KBM-7 (cell line): ENCODE measurements at places on chromosomes 11 and 22.
A peak's percentile ranks its signal among the peaks of the same experiment; 100 is the strongest.

GRCh38 chr22:17733466-17733865 is 40.8 kb downstream of the BID start:
- DNase-seq: no peak

- DNase-seq: no peak
These were observed 20.1 kb downstream of the ST14 start for GRCh38 chr11:130179396-130180306.

DNA sequence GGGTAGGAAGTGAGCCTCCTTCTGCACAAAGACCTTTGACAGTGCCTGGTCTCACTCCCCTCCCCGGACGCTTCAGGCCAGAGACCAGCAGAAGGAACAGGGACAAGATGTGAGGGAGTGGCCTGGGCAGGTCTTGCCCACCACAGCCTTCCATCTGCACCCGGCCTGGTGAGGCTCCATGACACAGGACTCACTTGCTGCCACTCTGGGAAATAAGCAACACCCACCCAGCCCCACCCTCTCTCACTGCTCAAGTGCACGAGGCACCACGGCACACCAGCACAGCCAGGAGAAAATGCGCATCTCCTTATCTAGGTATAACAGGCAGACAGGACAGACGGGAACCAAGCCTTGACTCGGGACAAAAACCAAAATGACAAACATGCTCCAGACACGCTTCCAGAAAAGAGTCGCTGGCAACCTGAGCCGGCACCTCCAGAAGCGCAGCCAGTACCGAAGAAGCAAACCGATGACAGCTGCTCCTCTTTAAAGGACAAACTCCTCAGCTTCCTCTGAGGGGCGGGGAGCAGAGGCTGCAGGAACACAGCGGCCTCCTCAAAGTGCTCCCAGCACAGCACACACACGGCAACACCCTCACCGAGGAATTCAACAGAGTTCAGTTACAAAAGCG is 41.7 kb downstream of the BRD1 start:
- no peak for DNase-seq

DNA sequence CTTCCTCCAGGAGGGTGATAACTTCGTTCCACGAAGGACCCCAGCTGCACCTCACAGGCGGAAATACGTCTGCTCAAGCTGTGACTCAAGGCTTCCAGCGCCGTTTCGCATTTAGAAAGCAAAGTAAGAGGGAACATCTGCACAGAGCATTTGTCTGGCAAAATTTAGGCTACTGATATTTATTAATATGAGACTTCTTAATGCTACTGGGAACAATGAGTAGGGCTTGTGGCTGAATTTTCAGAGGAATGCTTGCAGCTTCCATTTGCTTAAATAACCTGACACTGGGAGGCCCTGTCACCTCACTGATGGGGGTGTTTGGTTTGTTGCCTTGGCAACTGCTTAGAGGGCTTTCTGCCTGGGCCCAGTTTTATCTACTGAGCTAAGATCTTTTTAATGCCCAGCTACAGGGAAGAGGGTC is 14.7 kb upstream of the ST14 start:
- no peak for DNase-seq

DNA sequence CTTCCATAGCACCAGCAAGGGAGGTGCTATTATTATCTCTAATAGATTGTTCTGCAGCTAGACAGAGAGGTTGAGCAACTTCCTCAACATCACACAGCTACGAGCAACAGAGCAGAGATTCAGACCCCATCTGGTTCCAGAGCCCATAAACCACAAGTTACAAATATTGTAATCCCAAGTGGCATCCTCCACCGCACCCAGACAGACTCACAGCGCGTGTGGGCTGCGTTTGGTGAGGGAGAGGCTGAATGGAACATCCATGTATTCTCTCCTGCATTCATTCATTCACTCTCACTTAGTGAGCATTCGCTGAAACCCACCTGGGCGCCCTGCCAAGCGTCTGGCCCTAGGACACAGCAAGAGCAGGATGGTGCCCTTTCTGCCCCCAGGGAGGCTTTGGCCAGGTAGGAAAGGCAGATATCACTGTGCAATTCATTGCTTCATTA is 33.5 kb downstream of the LIF start:
- DNase-seq: no peak

DNA sequence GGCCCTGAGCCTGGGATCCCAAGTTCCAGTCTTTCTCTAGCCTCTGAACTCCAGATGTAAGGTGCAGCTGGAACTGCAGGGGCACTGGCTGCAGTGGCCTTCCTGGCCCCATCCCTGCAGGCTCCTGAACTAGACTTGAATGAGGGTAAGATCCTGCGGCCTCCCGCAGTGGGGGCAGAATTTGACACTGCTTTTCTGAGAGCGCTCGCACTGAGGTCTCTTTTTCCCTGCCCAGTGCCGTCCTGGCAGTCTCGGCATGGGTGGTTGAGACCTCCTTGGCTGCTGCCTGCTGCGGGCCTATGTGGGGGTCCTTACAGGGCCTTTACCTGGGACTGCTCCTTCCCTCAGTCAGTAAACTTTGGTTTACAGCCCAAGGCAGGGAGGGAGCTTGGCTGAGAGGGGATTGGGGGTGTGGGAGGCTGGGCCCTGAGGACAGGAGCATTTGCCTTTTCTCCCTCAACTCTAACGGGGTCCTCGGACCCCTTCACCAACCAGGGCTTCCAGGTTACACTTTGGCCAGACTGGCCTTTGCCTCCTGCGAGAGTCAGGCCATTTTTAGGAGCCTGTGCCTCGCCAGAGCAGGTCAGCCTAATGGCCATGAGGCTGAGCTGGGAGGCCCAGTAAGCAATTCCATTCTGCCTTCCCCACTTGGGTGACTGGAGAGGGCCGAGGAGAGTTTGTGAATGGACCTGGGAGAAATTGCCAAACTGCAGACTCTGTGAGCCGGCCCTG is 35.4 kb downstream of the FAM83F start:
- DNase-seq: no peak

DNA sequence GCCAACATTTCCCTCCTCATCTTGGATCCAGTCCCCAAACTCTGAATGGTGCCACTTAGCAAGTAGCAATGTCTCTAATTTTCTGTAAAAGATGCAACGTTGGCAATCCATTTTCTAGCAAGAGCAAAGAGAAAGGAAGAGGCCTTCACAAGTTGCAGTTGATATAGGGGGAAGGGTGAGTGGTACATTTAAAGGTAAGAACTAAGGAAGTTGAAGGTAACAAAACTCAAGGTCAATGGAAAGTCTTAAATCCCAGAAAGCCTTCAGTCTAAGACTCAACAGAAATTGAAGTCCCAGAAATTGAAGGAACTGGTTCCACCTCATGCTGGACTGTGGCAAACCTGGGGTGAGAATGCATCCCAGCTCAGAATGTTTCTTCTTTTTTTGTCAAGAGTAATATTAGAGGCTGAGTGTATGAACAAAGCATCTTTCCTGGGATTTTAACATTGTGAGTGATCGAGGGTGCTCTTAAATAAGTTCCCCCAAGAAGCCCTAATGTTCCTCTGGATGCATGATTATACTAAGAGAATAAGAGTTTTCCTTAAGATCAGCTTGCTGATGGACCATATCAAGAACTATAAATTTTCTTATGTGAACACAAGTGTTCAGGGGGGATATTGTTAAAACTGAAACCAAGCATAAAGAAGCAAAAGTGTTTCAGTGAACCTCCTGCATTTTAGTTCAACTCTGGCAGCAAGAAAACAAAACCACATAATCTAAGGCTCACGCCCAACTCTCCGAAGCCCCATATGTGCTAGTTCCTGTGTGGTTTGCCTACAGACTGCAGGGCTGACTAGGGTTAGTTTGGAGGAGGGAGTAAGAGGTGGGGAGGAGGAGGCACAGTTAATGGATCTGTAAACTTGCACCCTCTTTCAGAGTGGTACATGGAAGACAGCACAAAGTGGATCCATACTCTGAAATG is at the start of gene GRAP2:
GRAP2 (plus strand) TSS at position 779 of the 922 bp plus-strand sequence. CDS start 46,023 bp downstream, outside the sequence.
- DNase-seq: peak; percentile 57

DNA sequence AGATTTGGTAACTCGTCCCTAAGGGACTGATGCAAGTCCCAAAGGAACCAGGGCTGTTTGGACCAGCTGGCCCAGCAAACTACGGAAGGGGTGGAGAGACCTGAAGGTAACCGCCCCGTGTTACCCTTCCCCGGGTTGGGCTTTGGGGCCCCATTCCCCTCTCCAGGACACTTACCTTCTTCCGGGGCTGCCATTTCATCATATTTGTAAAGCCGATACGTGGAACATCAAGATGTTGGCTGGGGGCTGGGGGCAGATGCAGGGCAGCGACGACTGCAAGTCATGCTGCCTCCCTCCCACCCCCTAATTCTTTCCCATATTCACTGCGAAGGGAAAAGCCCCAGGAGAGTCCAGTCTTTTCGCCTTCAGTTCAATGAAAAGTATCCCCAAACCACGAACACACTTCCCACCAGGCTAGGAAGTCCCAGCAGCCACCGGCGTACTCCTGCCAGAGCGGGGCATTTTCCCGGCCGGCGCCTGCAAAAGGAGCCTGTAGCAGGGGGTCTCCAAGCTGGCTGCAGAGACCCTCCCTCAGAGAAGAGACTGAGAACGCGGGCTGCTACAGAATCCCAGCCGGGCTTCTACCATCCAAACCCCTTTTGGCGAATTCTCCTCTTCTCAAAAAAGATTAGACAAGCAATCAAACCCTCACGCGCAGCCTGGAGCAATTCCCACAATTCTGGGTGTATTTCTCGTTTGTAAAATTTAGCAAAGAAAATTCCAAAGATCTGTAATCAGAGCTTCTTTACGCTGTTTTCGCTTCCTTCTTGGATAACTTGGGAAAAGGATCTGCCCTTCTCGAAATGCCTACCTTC is 236.7 kb downstream of the TTC28 start:
- no peak for DNase-seq

DNA sequence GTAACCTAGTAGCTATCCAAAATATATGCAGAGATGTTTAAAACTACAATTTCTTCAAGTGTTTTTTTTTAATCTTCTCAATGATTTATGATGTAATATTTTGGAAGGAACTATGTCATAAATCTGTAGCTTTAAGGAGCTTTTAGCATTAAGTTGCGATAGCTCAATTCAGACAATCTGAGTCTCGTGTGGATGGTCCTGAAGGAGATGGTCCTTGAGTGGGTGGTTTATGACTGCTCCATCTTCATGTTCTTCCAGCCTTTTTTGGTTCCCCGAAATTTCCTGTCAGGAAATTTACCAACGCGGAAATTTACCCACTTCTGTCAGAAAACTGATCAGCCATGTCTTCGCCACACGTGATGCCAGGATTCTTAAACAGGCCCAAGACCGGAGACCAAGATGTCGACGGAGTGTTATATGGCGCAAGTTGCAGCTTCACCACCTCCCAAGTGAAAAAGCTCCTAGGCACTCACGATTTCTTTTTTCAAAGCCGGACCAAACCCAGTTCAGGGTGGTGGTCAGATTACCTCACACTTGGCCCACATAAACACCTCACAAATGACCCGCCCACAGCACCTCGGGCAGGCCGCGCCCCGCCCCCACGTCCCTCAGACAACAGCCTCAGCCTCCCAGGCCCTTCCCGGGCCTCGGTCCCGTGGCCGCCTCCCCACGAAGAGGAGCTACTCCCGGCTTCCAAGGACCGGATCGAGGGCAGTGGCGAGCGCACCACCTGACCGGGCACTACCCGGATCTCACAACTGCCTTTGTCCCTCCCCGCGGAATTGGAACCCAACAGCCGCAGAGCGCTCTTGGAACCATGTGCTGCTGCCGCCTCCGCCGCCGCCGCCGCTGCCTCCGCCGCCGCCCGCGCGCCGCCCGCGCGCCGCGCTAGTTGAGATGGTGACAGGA is at the start of gene MORC2:
MORC2 (minus strand) TSS at position 760 of the 909 bp plus-strand sequence. CDS start 885 bp downstream, outside the sequence.
- peak; percentile 45 for DNase-seq

GRCh38 chr11:19895776-19896175 is 183.1 kb downstream of the NAV2 start:
- no peak for DNase-seq

- DNase-seq: no peak
These were observed 15.0 kb upstream of the APOA1 start for GRCh38 chr11:116852261-116853031.

DNA sequence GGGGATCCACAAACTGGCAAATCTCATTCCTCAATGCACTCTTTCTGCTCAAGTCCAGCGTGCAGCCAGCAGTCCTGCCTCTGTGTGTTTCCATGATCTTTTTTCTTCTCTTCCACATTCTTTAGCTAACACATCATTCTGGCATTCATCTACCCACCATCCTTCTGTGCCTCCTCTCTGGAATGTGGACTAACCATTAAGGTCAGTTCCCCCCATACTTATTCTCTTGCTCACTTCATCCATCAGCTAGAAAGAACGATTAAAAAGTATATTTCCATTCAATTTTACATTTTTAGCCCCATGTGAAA is 7.8 kb downstream of the KIRREL3 start:
- DNase-seq: no peak

DNA sequence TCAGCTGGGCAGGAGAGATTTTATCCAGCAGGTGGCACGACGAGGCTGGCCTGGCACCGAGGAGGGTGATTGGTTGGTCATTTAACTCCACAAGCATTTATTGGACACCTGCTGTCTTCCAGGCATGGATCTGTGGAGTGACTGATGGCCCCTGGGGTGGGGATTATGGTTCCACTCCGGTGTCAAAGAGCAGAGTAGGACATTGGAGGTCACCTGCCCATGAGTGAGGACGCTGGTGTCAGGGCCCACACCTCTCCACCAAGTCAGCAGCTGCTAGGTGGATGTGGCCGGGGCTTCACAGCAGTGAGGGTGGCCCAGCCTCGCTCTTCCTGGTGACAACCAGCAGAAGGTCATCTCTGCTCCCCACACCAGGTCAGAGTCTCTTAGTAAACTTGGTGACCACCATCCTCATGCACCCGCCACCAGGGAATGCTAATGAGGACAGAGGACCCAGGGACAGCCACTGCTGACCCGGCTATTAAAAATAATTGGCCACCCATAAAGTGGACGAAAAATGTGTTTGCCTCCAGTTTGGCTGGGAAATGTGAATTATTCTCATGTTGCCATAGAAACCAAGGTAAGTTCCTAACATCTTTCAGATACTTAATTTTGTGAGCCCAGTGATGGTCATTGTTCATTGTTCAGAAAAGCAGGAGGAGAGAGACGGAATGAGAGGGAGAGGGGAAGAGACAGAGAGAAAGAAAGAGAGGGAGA is 428.7 kb downstream of the TBC1D22A start:
- DNase-seq: no peak

- DNase-seq: no peak
These were observed 24.1 kb upstream of the POU2AF1 start for GRCh38 chr11:111403051-111403726.

- DNase-seq: no peak
These were observed 62.6 kb upstream of the WNT7B start for GRCh38 chr22:46039535-46039934.

GRCh38 chr22:42273855-42274451 is 3.5 kb upstream of the TCF20 start:
- DNase-seq: no peak

DNA sequence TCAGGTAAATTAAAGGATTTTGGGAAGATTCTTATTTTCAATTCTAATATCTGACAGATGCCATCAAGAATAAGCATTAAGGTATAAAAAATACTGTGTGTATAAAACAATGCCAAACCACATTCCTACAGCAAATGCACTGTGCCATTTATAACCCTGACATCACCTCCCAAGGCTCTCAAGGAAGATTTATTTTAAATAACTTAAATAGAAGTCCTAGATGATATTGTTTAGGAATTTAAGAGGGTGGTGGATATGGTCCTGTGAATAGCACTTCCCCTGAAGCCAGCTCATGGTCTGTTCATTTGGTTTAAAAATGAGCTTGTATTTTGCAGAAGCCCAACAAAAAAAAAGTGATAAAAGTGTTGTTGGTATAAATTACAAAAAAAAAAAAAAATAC is 32.1 kb downstream of the PPIL2 start:
- no peak for DNase-seq
